ENCODE measurements at places on chromosomes 13 and 19.

DNA sequence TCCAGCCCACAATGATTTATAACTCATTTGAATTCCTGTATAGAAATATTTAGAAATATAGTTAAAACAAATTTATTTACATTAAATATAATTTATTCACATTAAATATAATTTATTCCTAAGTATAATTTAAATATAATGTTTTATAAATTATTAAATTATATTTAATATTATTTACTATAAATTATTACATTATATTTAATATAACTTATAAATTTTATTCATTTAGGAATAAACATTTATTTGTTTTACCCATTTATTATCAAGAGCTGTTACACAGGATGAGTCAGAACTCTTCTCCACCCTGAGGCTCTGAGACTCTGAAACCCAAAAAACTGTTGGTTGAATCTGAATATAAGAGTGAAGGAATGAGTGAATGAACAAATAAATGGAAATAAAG, 170.9 kb upstream of the OBI1 start:
- no peak for DNase-seq

DNA sequence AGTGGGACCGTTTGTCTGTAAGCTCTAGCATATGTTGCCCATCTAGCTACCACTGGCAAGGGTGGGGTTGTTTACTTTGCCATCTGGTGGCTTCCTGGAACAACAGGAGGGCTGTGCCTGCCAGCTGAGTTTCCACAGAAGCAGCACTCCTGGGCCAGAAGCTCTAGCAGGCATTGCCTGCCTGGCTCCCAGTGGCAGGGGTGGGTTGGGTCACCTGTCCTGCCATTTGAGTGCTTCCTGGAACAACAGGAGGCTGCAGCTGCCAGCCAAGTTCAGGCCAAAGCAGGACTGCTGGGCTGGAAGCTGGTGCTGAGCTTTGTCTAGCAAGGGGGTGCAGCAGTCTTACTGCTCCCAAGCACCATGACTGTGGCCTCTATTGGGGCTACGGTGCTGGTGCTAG, 239.7 kb downstream of the MTUS2 start:
- DNase-seq: no peak

DNA sequence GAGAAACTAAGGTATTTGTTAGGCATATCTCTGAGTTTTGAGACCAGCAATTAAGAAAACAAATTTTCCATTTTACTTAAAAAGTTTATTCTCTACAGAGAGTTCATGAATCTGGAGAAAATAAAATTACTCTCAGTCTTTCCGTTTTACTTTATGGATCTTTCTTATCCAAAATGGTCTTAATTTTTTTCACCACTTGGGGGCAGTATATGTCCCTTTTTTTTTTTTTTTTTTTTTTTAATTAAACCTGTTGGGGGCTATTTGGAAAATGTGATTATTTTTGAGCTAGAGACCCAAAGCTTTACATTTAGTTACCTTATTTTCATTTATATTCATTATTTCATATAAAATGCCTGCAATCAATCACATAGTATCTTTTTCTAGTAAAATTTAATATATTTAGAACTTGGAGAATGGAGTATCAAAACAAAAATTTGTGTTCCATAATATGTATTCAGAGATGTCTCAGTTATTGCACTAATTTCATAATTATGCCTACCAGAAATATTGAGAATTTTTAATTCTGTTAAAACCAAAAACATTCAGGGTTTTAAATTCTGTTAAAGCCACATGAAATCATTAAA, 27.1 kb downstream of the PIBF1 start:
- no peak for DNase-seq

GRCh38 chr19:1312767-1313694, 27.4 kb downstream of the EFNA2 start:
- no peak for DNase-seq

- DNase-seq: peak; percentile 70
Observed at GRCh38 chr13:110944121-110944967, 29.5 kb upstream of the ANKRD10 start.

- DNase-seq: no peak
Observed at GRCh38 chr13:93264876-93265275, 38.3 kb downstream of the GPC6 start.

DNA sequence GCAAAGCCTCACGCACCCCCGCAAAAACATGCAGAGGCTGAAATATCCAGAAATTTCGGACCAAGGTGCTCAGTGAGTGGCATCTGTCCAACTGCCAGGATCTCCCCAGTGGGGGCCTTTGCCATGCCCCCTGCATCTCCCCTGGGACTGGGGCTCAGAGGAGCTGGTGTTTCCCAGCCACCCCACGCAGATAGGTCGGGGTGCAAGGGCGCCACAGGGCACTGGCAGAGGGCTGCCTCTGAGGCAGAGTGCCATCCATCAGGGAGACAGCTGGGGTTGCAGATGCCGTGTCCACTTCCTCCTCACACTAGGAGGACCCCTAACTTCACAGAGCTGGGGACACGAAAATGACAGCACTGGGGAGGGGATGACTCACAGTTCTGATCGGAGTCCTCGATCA, 26.3 kb downstream of the IZUMO4 start:
- no peak for DNase-seq

GRCh38 chr19:46303691-46304397, 7.0 kb downstream of the HIF3A start:
- no peak for DNase-seq

DNA sequence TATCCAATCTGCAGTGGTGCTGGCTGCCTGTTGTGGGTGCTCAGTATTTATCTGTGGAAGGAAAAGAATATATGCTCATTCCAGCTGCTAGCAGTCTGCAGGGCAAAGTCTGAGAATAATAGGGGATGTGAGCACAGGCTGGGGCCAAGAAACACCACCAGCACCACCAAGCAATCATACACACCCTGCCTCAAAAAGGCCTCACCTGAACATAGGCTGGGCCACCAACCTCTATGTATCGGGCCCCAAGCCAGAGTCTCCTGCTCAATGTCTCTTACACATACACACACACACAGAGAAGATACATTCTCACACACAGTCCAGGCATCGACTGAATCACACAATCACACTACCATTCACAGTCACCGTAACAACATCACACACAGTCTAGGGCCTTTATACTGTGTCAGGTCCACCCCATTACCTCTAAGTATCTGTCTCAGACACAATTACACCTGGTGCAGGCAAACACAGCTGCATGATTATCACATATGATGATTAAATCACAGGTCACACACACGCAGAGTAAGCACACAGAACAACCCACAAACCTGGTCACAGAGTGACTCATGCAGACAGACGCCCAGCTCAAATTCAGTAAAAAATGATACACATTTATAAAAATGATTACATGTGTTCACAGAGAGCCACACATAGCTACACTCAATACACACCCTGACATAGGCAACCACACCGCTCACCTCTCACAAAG, 1.3 kb upstream of the ZSCAN22 start:
- no peak for DNase-seq

- DNase-seq: no peak
Observed at GRCh38 chr13:98706446-98707110, 45.9 kb downstream of the SLC15A1 start.

DNA sequence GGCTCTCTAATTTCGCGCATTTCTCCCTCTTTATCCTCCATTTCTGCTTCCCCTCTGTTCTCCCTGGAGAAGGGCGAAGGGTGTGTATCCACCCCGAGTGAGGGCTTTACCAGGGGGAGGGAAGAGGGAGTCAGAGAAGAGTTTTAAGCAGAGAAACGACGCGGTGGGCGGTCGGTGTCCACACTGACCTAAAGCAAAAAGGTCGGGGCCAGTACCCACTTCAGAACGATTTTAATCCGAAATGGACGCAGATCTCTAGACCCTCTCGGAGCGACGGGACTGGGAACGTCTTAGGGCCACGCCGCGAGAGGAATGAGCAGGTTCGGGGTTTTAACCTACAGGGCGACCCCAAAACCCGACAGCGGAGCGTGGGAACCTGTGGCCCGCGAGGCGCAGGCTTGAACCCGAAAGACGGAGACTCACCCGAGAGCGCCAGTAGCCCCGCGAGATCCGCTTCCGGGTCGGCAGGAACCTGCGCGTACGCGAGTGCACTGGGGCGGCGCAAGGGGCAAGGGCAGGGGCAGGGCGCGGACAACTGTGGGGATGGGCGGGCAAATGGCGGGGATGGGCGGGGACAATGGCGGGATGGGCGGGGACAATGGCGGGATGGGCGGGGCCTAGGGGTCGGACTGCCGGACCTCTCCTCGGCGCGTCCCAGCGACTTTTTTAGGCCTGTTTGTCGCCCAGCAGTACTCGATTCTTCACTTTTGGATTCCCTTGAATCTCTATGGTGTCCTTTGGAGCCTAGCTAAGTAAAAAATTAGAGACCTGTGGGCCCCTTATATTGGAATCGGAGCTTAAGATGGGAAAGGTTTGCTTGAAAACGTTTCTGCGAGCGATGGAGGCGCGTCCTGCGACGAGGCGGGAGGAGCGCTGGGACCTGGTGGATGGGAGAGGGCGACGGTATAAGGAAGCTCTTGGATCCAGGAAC, at the start of gene ZNF677:
Gene ZNF677 (minus strand): TSS at position 463 of the 931 bp plus-strand sequence. CDS start 3,323 bp downstream, outside the sequence.
- DNase-seq: peak; percentile 85

GRCh38 chr13:110012102-110012739, 225.8 kb upstream of the IRS2 start:
- no peak for DNase-seq

DNA sequence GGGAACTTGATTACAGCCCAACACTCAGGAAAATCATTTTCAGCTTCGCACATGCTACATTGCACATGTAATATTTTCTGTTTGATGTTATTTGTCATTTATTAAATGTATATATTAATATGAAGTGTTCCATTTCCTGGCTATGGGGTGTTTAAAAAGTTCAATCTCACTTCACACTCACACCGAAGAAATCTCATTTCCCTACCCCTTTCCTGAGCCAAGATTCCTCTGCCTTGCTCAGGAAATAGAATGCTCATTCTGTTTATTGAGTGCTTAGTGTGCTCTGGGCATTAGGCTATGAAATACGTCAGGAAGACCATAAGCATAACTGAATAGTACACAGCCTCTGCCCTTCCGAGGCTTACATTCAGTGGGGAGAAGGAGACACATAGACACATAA, 331.9 kb upstream of the TSHZ3 start:
- no peak for DNase-seq

GRCh38 chr13:35136585-35136984, 194.5 kb downstream of the NBEA start:
- no peak for DNase-seq

DNA sequence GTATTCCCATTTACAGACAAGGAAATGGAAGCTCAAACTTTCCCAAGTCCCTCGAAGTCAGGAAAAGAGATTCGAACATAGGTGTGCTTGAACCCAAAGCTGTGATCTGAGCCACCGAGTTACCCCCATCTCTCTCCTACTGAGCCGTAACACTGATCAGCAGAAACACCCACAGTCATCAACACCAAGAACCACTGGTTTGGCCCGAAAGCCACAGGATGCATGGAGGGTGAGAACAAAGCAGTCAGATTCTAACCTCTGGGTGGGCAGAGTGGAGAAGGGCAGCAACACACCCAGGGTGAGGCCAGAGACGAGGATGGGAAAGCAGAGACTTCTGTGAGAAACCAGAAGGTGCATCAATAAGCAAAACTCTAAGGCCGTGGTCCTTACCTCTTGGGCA, 27.7 kb upstream of the POU2F2 start:
- no peak for DNase-seq

DNA sequence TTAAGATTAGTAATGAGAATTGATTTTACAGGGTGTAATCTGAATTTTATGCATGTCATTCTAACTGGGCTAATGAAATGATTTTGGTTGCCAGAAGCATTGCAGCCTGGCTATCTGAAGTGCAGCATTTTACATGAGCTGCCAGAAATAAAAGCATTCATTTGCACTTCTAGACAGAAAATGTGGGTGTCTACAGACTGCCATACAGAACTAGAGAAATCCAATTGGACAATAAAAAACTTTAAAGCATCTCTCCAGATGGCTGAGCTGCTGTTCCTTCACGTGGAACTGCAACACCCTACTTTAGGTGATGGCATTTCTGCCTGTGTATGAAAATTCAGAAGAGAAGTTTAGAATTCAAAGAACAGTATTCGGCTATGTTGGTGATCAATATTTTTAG, 450.1 kb upstream of the SLITRK1 start:
- DNase-seq: no peak

- DNase-seq: no peak
Observed at GRCh38 chr13:22193070-22193469, 522.2 kb downstream of the FGF9 start.

GRCh38 chr13:59914556-59914955, 249.2 kb downstream of the DIAPH3 start:
- DNase-seq: no peak

DNA sequence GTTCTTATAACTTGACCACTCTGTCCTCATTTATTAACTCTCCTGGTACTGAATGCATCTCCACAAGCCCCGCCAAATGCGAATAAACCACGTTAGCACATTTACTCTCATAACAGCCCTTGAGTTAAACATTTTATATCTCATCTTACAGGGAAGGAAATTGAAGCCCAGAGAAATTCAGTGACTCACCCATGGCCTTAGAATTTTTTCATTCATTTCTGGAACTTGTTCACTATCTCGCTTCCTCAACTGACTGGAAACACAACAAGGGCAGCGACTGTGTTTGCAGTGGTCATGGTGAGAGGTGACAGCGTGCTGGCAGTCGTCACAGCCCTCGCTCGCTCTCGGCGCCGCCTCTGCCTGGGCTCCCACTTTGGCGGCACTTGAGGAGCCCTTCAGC, 39.5 kb downstream of the SERP2 start:
- DNase-seq: no peak

DNA sequence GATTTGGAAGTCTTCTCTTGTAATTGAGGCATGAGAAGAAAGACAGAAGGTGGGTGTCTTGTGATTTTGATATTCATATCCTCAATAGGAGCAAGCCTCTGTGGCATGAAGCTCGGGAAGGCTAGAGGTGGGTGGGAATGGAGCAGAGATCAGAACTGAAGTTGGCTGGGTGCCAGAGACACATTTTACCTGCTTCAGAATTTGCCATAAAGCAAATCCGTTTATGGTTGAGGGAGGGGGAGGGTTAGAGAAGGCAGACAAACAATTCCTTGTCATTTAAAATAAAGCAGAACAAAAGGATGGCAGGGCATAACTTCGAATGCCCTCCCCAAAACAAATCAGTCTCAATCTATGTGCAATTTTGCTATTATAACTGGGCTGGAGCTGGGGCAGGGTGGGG, 305.9 kb downstream of the KLF5 start:
- no peak for DNase-seq

GRCh38 chr13:51945149-51945548, 66.1 kb downstream of the ATP7B start:
- DNase-seq: no peak

DNA sequence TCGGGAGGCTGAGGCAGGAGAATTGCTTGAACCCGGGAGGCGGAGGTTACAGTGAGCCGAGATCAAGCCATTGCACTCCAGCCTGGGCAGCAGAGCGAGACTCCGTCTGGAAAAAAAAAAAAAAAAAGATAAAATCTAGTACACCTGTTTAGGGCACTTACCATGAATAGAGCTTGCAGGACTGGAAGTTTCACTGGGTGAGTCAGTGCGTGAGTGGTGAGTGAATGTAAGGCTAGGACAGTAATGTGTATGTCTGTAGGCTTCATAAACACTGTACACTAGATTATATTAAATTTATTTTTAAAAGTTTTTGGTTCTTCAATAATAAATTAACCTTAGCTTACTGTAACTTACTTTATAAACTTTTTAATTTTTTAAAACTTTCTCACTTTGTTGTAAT, 22.9 kb downstream of the PPP5C start:
- no peak for DNase-seq

All from activated CD4-positive, alpha-beta memory T cell treated with anti-CD3 and anti-CD28 coated beads, Interleukin-2, amount 10 ng/mL, durations not matched to agents 7 days and 5 days (primary cell).